ENCODE measurements at places on chromosomes 2 and 18.

DNA sequence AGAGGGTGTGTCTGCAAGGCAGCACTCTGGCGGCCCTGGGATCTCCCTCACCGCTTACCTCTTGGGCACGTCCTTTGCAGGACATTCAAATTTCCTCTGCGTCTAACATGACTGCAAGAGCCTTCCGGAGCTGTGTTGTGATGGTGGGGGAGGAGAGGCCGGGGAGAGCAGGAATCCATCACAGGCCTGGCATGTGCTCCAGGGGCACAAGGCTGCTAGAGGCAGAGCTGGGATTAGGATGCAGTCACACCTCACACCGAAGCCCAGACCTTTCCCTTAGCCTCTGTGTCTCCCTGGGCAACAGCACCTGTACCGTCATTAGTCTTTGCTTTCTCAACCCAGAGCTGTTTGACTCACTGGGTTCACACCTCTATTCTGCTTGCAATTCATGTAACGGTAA, 111.3 kb downstream of the CMPK2 start:
- peak; percentile 28 for DNase-seq

DNA sequence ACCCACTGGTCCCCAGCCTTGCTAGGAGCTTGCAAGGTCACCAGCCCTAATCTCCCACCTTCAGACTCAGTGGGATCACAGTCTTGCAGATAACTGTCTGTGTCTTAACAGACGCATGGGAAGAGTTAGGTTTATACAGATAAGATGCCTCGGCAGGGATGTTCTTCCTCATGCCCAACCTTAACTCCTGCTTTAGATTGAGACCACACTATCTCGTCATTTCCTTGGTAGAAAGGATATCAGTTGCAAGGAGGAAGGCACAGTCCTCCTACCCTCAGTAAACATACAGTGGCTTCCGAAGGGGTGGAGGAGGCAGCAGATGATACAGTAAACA, 7.2 kb downstream of the NT5DC4 start:
- no peak for DNase-seq

GRCh38 chr18:57942493-57942892, 101.5 kb upstream of the NEDD4L start:
- DNase-seq, result no peak

GRCh38 chr18:63155910-63156773, 163.4 kb downstream of the BCL2 start:
- DNase-seq, result no peak

DNA sequence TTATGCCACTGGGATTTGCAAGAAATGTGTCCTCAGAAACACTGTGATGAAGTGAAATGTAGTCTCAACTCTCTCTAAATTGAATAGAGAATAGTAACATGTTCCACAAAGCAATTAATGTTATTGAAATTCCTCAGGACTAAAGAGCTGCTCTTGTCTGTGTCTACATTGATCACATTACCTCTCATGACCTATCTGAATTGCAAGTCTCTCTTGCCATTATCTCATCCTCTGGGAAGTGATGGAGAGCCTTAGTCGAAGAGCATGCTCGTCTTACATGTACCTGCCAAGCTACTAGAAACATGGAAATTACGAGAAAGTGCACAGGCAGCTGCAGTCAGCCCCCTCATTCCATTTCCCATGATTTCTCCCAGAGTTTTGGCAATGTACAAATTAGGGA, 561.1 kb upstream of the ZNF804A start:
- DNase-seq, result no peak

- no peak for DNase-seq
These were observed 52.7 kb downstream of the ATP9B start for GRCh38 chr18:79121746-79122474.

GRCh38 chr2:190794377-190794776, 86.2 kb upstream of the GLS start:
- no peak for DNase-seq

GRCh38 chr2:11333427-11334183, 10.8 kb downstream of the ROCK2 start:
- DNase-seq, result no peak

GRCh38 chr2:196233805-196234475, 62.6 kb upstream of the STK17B start:
- DNase-seq, result no peak

DNA sequence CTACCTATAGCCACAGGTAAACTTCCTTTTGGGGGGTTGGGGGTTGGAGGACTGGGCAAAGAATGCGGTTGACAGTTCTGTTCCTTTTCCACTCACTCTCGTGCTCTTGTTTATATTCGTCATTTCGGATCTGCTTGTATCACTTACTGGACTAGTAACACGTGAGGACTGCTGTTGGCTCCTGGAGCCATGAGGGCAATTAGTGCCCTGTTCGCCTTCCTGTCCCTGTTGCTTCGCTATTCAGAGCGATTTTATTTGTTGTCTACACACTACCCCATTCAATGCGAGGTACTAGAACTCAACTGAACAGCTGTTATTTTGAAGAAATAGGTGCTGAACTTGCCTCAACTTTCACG, 1.1 kb downstream of the KCNJ3 start:
- no peak for DNase-seq

DNA sequence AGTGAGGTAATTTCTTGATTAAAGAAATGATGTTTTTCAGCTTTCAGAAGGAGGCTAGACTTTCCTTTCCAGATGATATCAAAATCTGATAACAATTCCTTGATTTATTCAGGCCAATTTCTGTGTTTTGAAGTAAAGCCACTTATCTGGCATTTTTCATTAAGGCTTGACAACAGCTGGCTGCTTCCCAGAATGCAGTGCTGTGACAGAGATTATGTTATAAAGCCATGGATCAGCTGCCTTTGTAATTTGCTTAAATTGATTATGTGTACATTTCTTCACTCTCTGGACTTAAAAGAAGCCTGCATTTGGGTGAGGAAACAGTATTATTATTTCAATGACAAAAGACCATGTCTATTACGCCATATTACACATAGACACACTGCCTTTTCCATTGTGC, 136.0 kb downstream of the PLCL1 start:
- DNase-seq, result no peak

- no peak for DNase-seq
These were observed 6.6 kb upstream of the PCBP1 start for GRCh38 chr2:70080610-70081200.

DNA sequence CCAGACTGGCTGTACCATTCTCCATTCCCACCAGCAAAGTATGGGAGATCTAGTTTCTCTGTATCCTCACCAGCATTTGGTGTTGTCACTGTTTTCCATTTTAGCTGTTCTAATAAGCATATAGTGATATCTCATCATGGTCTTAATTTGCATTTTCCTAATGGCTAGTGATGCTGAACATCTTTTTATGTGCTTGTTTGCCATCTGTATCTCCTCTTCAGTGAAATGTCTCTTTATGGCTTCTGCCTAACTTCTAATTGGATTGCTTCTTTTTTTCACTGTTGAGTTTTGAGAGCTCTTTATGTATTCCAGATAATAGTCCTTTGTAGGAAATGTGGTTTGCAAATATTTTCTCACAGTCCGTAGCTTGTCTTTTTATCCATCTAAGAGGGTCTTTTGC, 18.9 kb upstream of the BIN1 start:
- DNase-seq, result no peak

GRCh38 chr18:11808001-11808855, 43.0 kb upstream of the CHMP1B start:
- DNase-seq, result no peak

DNA sequence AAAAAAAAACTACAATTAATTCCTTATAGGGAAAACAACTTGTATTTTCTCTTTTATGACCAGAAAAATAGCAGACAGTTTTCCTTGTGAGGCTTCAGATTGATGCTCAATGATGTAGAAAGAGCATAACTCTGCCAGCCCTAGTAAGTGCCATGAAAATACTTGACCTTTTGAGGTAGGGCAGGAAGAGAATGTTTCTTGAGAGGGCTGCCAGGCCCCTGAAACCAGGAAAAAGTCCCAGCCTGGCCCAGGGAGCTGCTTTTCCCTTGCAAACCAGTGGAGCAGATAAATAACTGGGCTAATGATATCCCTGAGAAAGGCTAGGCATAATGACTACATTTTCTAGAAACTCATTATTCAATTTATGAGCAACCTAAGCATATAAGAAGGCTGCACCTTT, 126.8 kb downstream of the SLC8A1 start:
- peak; percentile 7 for DNase-seq

- DNase-seq, result no peak
These were observed 112.6 kb upstream of the NT5C1B start for GRCh38 chr2:18701981-18702380.

DNA sequence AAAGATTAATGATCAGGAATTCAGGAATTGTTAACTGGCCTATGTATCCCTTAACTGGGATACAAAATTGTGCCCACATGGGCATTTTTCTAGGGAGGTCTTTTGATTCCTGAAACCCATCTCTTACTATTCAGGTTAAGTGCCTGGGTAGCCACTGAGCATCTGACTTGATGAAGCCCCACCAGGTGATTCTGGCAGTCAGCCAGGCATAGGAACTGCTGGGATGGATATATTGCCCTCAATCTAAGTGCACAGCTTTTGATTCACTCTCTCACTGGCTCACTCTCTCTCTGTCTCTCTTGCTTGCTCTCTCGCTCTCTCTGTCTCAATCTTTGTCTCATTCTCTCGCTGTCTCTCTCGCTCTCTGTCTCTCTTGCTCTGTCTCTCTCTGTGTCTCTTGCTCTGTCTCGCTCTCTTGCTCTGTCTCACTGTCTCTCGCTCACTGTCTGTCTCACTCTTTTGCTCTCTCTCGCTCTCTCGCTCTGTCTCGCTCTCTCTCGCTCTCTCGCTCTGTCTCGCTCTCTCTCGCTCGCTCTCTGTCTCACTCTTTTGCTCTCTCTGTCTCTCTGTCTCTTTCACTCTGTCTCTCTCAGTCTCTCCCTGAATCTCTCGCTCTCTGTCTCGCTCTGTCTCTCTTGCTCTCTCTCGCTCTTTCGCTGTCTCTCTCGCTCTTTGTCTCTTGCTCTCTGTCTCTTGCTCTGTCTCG, 22.3 kb downstream of the INPP1 start:
- DNase-seq, result no peak

- no peak for DNase-seq
These were observed 54.7 kb downstream of the KCTD18 start for GRCh38 chr2:200454927-200455801.

DNA sequence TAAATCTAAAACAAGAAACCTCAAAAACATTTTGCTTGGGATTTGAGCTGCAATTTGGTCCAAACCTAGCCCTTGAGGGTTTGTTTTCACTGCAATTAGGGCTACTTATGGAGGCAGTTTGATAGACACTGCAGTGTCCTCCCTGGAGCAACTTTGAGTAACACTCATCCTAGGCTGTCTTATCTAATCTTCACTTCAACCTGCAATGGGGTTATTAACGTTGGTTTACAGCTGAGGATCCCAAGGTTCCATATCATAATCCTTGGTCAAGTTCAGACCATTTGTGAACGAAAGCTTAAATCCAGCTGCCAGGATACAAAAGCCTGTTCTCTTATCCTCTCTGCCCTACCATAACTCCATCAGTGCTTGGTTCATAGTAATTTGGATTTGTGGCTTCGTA, 2.5 kb downstream of the ANXA4 start:
- DNase-seq, result no peak

DNA sequence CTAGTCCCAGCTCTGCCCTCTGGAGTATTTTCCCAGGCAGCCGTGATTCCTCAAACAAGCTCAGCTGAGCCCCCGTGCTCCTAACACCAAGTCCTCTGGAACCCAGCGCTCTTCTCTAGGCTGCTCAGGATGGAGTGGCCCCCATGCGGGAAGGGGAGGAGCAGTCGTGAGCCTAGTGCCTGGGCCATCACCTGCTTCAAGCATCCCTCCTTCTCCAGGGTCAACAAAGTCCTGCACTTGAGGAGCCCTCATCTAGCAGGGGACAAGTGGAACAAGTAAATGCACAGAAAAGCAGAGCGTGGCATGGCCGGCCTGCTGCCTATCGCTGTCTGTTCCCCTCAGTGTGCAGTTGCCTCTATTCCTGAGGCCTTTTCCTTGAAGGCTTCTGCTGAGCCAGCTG, 168.6 kb downstream of the INHBB start:
- no peak for DNase-seq

GRCh38 chr2:85702172-85702571, 8.0 kb downstream of the GNLY start:
- no peak for DNase-seq

GRCh38 chr2:234404957-234405356, 91.9 kb downstream of the ARL4C start:
- DNase-seq, result no peak

GRCh38 chr18:52992041-52992440, 652.0 kb downstream of the DCC start:
- no peak for DNase-seq

DNA sequence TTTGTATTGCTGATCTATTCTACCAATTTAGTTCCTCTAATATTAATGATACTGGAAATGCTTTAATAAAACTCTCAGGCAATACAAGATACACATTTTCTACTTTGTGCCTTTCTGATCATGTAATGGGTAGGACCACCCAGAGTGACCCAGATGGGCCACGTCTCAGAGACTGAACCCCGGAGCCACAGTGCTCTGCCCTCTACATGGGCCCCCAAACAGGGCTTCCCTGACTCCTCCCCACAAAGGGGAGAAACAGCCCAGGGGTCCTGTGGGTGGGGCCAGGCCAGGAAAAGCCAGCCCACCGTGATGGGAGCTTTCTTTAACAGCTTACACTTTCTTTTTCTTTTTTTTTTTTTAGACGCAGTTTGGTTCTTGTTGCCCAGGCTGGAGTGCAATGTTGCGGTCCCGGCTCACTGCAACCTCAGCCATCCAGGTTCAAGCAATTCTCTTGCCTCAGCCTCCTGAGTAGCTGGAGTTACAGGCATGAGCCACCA, 18.4 kb downstream of the HDAC4 start:
- no peak for DNase-seq

DNA sequence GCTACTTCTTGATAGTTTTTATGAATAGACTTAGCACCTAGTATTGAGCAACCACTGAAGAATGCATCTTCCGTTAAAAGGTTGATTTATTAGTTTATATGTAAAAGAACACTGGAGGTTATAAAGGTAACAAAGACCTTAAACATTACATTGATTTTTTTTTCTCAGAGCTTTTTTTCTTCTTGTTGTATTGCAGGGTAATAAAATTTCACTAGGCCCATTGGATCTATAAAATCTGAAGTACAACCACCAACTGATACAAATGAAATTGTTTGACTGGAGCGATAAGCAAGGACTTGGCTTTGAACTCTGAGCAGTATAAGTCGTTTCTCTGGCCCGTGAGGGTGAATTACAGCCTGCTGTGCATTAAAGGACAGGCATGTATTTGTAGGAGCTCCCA, 344.0 kb downstream of the LRRTM1 start:
- no peak for DNase-seq

DNA sequence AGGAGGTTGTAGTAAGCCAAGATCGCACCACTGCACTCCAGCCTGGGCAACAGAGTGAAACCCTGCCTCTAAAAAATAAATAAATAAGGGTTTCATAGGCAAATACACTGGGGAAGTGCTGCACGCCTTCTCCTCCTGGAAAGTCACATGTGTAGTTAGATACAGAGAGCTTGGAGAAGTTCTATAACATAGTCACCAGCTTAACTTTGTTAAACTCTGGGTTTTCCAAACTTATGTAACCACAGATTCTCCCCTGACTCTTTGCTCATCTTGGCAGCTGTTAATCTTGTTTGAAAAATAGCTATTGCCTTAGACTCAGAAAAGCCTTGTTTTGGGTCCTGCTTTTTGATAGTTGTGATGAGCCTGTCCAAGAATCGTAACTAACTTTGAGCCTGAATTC, 25.2 kb downstream of the KIAA2012 start:
- DNase-seq, result no peak
